ENCODE measurements at places on chromosomes 6 and 20. TPM values are rescaled to one million over a fixed set of nuclear protein-coding genes. Genes with fewer than 3 reads are reported as not detected.

C6orf58 gene
- total RNA-seq: not detected

FOXF2 gene
- 1.2 TPM for total RNA-seq

ADA gene
- total RNA-seq: 25.3 TPM

OVOL2 gene
- total RNA-seq: 9.3 TPM

ELOVL4 gene
- 2.9 TPM for total RNA-seq

CSNK2B gene
- total RNA-seq: 219 TPM
